Hindlimb muscle (tissue), 1 donor: ENCODE measurements at places on chromosomes 5 and 9. TPM values are rescaled to one million over a fixed set of nuclear protein-coding genes. Genes with fewer than 3 reads are reported as not detected.

The SCAMP1 gene
- polyA plus RNA-seq = 30.8 TPM

The SLC34A3 gene
- polyA plus RNA-seq = 1.8 TPM

The PALM2AKAP2 gene
- 30.4 TPM for polyA plus RNA-seq

DNA sequence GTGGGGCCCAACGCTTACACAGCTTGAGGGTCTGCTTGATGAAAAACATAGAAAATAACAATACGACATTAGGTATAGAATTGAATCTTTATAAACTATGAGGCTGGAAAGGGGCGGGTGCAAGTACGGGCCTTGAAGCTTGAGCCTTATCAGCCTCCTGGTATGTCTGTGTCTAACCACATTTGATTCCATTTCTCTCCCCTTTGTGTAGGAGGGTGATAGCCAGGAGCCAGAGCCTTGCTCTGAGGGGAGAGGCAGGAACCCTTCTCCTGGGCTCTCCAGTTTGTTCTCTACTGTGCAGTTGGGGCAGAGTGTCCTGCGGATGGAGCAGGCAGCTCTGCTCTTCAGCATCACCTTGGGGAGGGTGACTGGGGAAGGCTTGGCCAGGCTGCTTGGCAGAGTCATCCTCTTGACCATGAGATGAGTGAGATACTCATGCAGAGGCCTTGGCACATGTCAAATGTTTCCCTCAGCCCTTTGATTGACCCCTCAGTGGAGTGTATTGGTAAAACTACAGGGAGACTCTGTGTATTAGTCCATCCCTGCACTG, 153.5 kb downstream of the SEMA6A start:
- DNase-seq = no peak

DNA sequence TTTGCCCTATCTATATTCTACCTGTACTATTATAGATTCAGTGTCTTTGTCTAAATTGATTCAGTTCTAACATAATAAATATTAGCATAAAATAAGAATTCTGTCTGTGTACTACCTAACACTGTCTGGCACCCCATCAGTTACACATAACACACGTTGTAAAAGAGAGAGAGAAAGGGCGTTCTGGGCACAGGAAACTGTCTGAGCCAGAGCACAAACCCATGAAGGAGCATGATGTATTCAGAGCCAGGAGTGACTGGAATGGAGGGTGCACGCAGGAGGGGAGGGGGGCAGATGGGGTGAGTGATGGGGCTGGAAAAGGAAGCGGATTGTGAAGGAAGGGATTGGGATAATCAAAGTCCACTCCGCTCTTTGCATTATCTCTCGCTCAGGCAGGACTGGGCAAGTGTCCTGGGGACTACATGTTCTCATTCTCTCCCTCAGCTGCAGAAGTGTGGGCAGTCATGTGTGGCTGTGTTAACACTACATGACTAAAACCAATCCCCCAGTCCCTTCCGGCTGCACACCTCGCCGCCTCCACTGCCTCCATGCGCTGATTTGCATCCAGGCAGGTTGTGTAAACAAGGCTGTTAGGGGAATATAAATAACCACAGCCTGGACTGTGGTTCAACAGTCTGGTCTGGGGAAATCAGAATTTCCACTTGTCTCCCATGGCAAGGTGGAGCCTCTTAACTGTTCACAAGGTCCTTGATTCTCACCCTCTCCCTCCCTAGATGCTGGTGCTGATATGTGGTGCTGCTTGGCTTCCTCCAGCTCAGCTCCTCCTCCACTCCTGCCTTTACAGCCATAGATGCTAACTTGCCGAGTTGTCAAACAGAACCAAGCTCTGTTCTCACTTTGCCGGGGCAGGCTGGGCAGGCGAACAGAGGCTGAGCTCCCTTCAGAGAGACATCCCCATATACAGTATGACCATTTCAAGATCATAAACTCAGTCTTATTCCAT, 367.5 kb upstream of the BRINP1 start:
- no peak for DNase-seq

GRCh38 chr9:89884356-89885083, 279.7 kb downstream of the GADD45G start:
- DNase-seq = no peak
